SK-MEL-5 (cell line): ENCODE measurements at places on chromosomes 3 and 15. TPM values are rescaled to one million over a fixed set of nuclear protein-coding genes. Genes with fewer than 3 reads are reported as not detected.

Gene ROBO2
- 32.3 and 42.2 TPM in 2 replicates for total RNA-seq

Gene ADGRG7
- total RNA-seq, result not detected in 2 replicates

Gene IL17RE
- total RNA-seq, result 0.05 and 0.29 TPM in 2 replicates

Gene ATRIP
- total RNA-seq, result 5.5 and 7.7 TPM in 2 replicates

Gene PRRT3
- total RNA-seq, result 0.34 and 0.51 TPM in 2 replicates

Gene ACP3
- total RNA-seq, result 0.26 TPM in 1 of 2 replicates, not detected in the other

Gene C3orf80
- 0.21 and 0.40 TPM in 2 replicates for total RNA-seq

Gene IQCF5
- total RNA-seq, result not detected in 2 replicates

Gene KLF15
- 20.4 and 23.5 TPM in 2 replicates for total RNA-seq

Gene MYO5C
- 0.03 and 0.11 TPM in 2 replicates for total RNA-seq

Gene PRTG
- total RNA-seq, result 11.3 and 16.4 TPM in 2 replicates

Gene TMEM45A
- 21.1 and 21.4 TPM in 2 replicates for total RNA-seq

Gene LRRIQ4
- total RNA-seq, result not detected in 2 replicates

Gene LYSMD2
- total RNA-seq, result 25.7 and 26.8 TPM in 2 replicates
